GM13976 (cell line): ENCODE measurements at places on chromosomes 5 and 9.

DNA sequence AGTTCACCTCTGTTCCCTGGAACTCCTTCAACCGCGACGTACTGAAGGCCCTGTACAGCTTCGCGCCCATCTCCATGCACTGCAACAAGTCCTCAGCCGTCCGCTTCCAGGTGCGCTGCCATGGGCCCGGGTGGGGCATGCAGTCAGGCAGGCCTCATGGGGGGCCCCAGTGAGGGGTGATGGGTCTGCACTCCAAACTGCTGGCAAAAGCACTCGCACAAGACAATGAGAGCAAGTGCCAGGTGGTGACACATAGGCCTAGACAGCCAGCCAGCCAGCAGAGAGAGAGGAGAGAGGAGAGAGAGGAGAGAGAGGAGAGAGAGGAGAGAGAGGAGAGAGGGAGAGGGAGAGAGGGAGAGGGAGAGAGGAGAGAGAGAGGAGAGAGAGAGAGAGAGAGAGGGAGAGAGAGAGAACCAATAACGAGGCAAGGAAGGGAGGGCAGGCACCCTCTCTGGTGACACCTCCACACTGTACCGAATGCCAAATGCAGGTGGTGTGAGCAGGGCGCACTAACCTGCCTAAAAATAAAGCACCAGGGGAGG lies 21.0 kb downstream of the DBH start:
- DNase-seq: no peak

DNA sequence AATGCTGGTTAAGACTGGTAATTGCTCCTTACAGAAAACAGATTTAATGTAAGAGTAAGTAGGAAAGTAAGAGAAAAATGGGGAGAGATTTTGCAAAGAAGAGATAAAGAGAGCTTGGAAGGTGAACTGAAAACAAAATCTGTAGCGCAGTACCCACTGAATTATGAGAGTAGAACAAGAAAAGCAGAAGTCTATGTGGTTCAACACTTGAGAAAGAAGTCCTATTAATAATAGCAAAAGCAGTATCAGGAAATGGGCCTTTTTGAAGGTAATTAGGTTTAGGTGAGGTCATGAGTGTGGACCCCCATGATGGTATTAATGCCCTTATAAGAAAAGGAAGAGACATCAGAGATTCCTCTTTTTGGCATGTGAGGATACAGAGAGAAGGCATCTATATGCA lies 460.6 kb downstream of the CETN3 start:
- DNase-seq: no peak

GRCh38 chr9:23551929-23552707 lies 273.9 kb downstream of the ELAVL2 start:
- DNase-seq: no peak

DNA sequence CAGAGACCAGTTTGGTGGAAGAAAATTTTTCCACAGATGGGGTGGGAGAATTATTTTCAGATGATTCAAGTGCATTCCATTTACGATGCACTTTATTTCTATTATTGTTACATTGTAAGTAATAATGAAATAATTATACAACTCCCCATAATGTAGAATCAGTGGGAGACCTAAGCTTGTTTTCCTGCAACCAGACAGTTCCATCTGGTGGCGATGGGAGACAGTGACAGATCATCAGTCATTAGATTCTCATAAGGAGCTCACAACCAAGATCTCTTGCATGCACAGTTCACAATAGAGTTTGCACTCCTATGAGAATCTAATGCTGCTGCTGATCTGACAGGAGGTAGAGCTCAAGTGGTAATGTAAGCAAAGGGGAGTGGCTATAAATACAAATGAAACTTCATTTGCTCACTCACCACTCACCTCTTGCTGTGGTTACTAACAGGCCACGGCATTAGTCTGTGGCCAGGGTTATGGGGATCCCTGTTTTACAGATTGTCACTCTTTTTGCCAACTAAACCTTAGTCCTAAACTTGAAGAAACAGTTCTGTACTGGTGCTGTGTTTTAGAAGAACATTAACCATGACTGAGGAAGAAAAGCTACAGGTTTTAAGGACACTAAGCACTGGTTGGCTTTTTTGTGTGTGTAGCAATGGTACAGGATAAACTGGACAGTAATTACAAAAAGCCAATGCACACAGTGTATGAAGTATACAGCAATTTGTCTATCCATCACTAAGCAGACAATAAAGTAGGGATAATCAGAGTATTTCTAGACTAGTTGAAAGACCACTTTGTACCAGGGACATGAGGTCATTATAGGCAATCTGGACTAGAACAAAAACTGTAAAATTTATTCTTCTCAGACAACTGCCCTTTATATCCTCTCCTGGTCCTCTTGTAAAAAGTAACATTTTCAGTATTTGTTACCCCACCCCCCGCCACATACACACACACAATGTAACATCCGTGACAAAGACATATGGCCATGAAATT lies 9.9 kb downstream of the TMEM232 start:
- no peak for DNase-seq

- DNase-seq: peak; percentile 68
Measured at GRCh38 chr5:83510260-83510659, 38.7 kb downstream of the VCAN start.

- DNase-seq: no peak
Measured at GRCh38 chr9:115198001-115198400, 80.0 kb upstream of the TNC start.

DNA sequence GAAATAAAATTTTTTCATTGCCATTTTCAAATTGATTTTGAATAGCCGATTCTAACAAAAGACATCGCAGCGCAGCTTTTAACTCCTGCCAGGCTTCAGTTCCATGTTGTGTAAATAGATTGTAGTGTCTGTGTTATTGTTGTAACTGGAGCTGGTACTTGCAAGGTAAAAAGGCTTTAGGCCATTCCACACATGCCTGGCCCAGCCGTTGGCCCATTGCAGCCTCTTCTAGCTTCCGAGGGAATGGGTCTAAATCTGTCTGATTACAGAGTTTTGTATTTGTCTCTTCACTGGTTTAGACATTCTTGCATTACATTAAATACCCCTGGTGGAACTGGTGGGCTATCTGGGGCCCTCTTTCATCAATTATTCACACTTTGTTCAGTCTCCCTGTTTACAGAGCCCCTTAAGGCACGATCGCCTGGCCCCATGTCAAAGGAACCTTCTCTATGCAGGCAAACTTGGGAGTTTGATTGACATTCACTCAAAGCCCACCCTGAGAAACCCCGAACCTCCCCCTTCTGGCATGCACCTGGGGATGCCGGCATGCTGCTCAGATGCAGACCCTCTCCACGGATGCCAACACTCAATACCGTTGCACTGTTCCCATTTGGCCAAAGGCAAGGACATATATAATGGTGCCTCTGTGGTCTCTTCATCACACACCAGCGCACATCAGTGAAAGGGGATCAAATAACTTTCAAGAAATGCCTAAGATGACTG lies 281.7 kb upstream of the IRX2 start:
- no peak for DNase-seq

DNA sequence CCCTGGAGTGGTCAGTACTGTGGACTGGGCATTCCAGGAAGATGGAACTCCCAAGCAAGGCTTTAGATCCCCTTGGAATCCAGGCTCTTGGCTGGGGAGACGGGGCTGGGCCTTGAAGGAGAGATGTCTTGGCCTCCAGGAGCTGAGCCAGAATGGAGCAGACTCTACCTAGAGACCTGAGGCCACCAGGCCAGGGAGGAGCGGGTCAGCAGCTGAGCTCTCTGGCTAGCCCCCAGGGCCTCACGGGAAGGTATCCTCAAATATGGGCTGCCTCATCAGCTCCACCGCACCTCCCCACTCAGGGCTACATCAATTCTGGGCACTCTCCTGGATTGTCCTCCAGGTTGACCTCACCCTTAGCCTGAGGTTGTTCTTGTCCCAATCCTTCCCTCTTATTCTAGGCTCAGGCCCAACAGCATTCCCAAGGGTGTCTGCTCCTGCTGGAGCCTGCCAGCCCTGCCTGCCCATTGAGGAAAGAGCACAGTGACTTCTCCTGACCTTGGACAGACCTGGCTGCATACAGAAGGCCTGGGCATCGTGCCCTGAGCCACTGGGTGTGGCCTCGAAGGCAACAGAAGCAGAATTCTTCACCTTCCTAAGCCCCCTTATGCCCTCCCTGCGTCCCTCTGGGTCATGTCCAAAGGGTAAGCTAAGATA lies 3.0 kb upstream of the PDLIM4 start:
- DNase-seq: no peak

DNA sequence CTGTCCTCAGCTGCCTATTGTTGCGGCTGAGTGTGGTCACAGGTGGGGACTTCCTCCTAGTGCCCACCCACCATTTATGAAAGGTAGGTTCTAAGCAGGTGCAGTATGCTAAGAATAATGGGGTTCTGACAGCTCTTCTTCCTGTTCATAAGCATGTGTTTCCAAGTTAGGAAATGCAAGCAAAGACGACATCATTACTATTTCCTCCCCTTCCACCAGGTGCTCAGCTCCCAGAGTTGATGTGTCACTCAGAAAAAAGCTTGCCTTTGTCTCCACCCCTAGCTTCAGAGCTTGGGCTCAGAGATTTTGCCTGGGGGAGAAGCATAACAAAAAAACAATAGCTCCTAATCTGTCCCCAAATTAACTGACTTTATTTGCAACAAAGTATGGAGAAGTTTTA lies 1076.7 kb downstream of the NR2F1-AS1 start:
- no peak for DNase-seq

DNA sequence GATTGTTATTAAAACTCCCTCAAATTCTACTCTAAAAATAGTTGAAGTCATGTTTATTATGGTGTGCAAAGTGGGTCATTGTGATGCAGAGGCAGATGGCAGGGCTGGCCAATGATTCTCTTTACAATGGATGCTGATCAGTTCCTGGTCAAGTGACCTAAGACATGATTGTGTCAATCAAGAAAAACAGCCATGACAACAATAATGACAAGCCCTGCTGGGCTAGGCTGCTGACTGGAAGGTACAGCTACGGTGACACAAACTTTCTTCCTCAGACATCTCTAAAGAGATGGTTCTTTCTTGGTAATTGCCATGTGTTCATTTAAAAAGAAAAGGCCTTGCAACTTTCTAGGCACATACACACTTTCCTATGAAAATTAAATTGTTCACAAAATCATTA lies 3.6 kb downstream of the SLC24A2 start:
- no peak for DNase-seq

DNA sequence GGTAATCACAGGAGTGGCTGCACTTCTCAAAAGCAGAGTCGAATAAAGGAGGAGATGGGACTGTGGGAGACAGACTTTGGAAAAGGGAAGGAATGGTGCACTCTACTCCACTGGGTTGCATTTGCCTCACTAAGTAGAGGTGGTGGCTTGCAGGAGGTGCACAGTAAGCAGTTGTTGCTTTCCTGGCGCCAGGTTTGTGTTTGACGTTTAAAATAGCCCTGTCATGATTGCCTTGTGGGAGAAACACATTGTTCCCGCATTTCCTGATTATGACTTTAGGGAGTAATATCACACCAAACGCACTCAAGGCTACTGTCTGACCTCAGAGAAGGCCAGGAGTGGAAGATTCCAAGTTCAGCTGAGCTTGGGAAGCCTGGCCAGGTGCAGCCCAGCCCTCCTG lies 36.7 kb downstream of the DMRT1 start:
- DNase-seq: no peak

- DNase-seq: no peak
Measured at GRCh38 chr5:157477814-157478494, 17.9 kb downstream of the NIPAL4 start.

DNA sequence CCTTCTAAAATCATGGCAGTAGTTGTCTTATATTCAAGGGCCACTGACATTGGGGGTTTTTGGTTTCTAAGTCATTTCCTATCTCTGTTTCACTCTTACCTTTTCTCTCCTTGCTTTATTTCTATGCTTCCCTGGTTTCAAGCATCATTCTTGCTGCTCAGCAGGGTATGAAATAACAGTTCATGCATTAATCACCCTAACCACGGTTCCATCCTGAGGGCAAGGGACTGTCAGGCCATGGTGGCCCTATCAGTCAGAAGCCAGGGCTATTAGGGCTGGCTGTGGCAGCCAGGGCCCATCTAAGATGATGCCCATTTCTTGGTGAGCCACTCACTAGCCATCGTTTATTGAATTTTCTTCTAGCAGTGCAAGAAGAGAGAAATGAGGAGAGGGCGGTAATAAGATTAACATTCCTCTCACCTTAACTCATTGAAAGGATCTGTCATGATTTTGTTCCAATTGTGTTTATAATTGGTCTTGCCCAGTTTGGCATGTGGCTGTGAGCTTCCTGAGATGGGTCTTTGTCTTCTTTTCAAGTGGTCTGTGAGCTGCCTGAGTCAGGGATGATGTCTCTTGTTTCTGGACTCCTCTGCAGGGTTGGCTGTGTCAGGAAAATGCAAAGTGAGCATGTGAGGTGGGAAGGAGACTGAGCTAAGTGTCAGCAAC lies 45.2 kb downstream of the CYSTM1 start:
- no peak for DNase-seq

DNA sequence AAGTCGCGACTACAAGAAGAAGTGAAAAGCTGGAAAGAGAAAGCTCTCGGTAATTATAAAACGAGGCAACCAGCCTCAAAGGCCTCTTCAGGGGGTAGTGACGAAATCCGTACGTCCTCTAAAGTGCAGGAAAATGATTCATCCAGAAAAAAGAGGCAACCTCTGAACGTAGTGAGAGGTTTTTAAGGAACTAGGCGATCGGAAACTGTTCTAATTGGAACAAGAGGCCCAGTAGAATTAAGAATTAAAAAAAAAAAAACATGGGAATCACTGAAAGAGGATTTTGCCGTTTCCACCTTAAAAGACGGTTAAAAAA lies 1.0 kb downstream of the CSNK1A1 start:
- DNase-seq: no peak

- no peak for DNase-seq
Measured at GRCh38 chr5:128714551-128714950, 176.5 kb upstream of the FBN2 start.

DNA sequence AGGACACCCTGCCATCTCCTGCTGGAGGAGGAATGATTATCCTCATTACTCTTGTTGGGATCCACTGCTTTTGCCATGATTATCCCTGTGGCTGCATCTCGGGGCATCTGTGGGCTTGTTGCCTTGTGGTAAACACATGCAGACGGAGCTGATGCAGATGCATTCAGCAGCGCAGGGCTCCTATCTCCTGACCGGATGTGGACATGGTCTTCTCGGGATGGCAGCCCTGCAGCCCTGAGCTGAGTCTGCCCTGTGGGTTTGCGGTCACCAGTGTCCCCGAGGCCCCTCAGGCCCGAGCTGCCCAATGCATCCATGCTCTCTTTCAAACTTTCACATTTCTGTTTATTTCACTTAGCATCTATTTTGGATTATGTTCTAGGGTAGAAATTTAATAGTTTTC lies 250.4 kb upstream of the IRX1 start:
- no peak for DNase-seq
